Hair follicular keratinocyte (primary cell): ENCODE measurements at places on chromosomes 2 and 18. TPM values are rescaled to one million over a fixed set of nuclear protein-coding genes. Genes with fewer than 3 reads are reported as not detected.

Gene RTTN
- 31.6 and 54.4 TPM in 2 replicates for total RNA-seq

Gene ARHGAP28
- 0.16 and 0.99 TPM in 2 replicates for total RNA-seq

Gene NR4A2
- 0.11 and 0.31 TPM in 2 replicates for total RNA-seq

Gene RGPD4
- total RNA-seq = not detected in 2 replicates

Gene PDE1A
- total RNA-seq = not detected in 2 replicates

Gene NGEF
- 0.04 and 0.16 TPM in 2 replicates for total RNA-seq

Gene EIF2AK3
- 11.2 and 14.2 TPM in 2 replicates for total RNA-seq

Gene DSG1
- 0.38 and 0.55 TPM in 2 replicates for total RNA-seq

Gene TANK
- total RNA-seq = 40.2 and 43.3 TPM in 2 replicates

Gene DOCK10
- total RNA-seq = 0.16 and 5.1 TPM in 2 replicates

Gene TUBA4A
- 253 and 330 TPM in 2 replicates for total RNA-seq

Gene AP1S3
- 16.3 and 19.0 TPM in 2 replicates for total RNA-seq

Gene C2orf80
- not detected in 2 replicates for total RNA-seq

Gene DPP10
- 0.78 TPM in 1 of 2 replicates, not detected in the other for total RNA-seq

Gene NAGK
- total RNA-seq = 35.9 and 58.8 TPM in 2 replicates

Gene CFAP53
- total RNA-seq = 0.04 and 0.86 TPM in 2 replicates

Gene INHBB
- not detected in 2 replicates for total RNA-seq

Gene ABCG8
- not detected in 2 replicates for total RNA-seq
